HEK293T (cell line): ENCODE measurements at places on chromosomes 13 and 19.

DNA sequence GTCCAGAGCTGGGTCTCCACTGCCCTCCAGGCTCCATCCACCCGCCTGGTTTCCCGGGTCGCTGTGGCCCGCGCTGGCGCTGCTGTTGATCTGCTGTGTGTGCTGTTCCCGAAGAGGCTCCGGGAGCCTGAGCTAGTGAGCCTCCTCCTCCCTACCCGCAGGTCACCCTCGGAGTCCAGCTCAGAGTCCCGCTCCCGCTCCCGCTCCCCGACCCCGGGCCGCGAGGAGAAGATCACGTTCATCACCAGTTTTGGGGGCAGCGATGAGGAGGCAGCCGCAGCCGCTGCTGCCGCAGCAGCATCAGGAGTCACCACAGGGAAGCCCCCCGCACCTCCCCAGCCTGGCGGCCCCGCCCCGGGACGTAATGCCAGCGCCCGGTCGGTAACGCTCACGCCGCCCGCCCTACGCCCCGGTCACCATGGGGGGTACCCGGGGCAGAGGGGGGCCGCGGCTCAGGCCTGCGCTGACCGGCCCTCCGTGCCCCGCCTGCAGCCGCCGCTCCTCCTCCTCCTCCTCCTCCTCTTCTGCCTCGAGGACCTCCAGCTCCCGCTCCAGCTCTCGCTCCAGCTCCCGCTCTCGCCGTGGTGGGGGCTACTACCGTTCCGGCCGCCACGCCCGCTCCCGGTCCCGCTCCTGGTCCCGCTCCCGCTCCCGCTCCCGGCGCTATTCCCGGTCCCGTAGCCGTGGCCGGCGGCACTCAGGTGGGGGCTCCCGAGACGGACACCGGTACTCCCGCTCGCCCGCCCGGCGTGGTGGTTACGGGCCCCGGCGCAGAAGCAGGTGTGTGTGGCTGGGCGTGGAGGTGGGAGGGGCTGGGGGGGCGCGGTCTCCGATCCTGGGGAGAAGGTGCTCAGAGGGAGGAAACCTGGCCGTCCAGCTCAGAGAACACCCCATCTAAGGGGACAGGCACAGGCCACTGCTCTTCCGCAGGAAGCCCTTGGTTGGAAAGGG is 12.2 kb downstream of the ZNF296 start:
- no peak for DNase-seq

DNA sequence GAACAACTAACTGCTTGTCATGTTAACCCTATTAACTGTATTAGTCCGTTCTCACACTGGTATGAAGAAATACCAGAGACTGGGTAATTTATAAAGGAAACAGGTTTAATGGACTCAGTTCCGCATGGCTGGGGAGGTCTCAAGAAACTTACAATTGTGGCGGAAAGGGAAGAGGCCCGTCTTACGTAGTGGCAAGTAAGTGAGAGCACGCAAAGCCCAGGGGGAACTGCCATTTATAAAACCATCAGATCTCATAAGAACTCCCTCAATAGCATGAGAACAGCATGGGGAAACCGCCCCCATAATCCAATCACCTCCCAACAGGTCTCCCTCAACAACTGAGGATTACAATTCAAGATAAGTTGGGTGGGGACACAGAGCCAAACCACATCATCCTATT is 34.7 kb downstream of the PHF11 start:
- no peak for DNase-seq

DNA sequence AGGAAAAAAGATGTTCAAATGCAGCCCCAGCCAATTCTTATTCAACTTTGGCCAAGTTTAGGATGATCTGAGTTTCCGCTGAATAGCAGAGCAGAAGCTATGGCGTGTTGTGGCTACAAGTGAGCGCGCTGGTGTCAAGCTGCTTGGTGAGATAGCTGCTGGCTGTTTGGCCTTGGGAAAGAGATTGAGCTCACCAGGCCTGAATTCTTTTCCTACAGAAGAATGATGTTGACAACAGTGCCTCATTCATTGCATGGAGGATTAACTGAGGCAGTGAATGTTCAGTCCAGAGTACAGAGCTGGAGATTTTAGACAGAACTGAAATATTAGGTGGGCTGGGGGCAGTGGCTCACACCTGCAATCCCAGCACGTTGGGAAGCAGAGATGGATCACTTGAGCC is 31.5 kb upstream of the MAP3K10 start:
- DNase-seq = no peak

DNA sequence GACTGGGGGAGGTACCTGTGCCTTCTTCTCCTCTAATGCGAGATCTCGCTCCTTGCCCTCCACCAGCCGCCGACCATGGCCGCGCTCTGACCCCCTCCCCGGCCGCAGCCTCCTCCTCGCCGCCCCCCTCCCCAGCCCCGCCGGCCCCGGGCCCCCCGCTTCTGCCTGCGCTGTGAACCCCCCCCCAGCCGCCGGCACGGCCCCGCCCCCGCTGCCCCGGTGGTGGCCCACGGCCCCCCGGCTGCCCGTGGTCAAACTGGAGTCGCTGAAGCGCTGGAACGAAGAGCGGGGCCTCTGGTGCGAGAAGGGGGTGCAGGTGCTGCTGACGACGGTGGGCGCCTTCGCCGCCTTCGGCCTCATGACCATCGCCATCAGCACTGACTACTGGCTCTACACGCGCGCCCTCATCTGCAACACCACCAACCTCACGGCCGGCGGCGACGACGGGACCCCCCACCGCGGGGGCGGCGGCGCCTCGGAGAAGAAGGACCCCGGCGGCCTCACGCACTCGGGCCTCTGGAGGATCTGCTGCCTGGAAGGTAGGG is at the start of gene CACNG8:
TSS of gene CACNG8 (plus strand) at position 51 of the 545 bp plus-strand sequence.
- DNase-seq = no peak

DNA sequence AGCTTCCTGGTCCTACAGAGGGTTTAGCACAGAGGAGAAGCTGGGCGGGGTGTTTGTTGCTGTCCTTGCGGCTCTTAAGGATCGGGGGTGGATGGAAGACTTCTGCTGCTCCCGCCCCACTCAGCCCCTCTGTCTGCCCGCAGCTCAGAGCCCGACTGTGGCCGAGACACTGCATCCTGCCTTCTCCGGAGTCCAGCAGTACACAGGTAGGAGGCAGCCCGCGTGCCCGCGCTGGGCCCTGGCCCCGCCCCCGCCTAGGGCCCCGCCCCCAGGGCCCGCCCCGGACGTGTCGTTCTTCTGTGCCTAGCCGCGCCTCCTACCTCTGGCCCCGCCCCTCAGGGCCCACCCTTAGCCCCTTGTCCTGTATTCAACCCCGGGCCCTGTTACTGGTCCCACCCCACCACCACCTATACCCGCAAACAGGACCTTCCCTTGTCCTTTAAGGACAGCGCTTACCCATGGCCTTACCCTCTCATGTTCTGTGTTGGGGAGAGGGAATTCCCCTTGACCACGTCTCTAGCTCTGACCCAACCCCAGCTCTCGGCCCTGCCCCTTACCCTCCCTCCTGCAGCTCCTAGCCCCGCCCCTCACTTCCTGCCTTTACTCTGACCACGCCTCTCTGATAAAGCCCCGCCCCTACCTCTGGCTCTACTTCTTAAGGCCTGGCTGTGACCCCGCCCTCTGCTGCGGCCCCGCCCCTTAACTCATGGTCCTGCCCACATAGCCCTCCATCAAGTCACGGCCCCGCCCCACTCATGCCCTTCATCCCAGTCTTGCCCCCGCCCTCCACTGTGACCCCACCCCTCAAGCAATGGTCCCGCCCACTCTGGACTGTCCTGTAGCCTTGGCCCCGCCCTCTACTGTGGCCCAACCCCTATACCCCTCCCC is 60.5 kb downstream of the CELF5 start:
- peak; percentile 94 for DNase-seq

GRCh38 chr19:33110137-33110910 is 21.6 kb upstream of the WDR88 start:
- no peak for DNase-seq

- no peak for DNase-seq
These were observed 1.2 kb upstream of the GNG8 start for GRCh38 chr19:46637224-46637623.

DNA sequence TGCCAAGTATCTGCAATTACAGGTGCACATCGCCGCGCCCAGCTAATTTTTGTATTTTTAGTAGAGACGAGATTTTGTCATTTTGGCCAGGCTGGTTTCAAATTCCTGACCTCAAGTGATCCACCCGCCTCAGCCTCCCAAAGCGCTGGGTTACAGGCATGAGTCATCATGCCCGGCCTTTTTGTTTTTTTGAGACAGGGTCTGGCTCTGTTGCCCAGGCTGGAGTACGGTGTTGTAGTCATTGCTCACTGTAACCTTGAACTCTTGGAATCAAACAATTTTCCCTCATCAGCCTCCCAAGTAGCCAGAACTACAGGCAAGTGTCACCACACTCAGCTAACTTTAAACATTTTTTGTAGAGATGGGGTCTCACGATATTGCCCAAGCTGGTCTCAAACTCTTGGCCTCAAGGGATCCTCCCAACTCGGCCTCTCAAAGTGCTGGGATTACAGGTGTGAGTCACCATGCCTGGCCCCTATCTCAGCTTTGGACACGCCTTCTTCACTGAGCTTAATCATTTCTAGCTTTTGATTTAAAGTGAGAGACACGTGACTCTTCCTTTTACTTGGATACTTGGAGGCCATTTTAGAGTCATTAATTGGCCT is 4.0 kb upstream of the IRGC start:
- DNase-seq = no peak

GRCh38 chr13:80030491-80030890 is 310.4 kb downstream of the SPRY2 start:
- no peak for DNase-seq

DNA sequence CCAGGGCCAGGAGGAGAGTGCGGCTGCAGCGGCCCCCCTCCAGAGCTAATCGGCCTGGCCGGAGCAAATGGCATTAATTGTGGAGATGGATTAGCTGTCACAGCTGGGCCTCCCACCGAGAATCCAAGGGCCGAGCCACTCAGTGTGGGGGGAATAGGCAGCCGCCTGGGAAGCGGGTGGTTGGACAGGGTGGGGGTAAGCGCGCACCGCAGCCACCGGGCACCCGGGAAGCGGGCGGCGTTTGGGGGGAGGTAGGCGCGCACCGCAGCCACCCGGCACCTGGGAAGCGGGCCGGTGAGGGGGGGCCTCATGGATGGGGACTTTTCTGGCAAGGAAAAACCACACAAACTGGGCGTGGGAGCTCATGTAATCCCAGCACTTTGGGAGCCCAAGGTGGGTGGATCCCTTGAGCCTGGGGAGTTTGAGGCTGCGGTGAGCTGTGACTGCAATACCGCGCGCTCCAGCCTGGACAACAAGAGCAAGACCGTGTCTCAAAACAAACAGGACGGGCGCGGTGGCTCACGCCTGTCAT is 9.7 kb downstream of the R3HDM4 start:
- DNase-seq = no peak

DNA sequence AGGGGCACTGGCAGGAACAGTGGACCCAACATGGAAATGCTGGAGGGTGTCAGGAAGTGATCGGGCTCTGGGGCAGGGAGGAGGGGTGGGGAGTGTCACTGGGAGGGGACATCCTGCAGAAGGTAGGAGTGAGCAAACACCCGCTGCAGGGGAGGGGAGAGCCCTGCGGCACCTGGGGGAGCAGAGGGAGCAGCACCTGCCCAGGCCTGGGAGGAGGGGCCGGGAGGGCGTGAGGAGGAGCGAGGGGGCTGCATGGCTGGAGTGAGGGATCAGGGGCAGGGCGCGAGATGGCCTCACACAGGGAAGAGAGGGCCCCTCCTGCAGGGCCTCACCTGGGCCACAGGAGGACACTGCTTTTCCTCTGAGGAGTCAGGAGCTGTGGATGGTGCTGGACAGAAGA is 4.1 kb downstream of the KLK2 start:
- DNase-seq = no peak

DNA sequence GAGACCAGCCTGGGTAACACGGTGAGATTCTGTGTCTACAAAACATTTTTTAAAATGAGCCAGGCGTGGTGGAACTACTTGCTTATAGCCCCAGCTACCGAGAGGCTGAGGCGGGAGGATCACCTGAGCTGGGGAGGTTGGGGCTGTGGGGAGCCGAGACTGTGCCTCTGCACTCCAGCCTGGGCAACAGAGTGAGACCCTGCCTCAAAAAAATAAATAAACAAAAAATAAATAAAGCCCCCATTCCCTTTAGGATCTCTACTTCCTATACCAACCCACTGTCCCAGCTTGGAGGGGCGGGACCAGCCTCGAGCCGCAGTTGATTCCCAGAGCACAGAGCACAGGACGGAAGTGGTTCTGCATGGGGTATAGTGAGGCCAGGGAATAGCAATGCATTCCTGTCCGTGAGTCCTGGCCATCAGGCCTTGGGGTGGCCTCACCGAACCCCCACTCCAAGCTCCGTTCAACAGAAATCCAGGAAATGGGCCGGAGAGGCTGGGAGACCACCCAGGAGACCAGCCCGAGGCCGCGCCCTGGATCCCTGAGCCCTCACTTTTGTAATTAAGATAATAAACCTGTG is 4.9 kb upstream of the PTBP1 start:
- no peak for DNase-seq

DNA sequence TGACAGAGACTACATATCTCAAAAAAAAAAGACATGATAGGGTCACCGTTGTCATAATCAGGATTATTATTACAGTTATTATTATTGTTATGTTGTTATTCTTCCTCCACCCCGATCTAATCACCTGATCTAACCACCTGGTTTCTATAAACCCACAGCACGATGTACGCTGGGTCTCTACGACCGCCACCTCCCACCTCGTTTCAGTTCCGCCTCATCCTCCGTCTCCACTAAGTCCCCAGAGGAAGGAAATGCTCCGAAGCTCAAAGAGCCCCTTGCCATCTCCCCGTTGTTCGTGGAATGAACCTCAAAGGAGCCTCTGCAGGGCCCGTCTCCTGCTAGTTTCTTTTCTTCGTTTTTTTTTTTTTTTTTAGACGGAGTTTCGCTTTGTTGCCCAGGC is 15.9 kb upstream of the MEIS3 start:
- no peak for DNase-seq

- DNase-seq = no peak
These were observed 68.8 kb upstream of the MCF2L start for GRCh38 chr13:112900226-112900600.

DNA sequence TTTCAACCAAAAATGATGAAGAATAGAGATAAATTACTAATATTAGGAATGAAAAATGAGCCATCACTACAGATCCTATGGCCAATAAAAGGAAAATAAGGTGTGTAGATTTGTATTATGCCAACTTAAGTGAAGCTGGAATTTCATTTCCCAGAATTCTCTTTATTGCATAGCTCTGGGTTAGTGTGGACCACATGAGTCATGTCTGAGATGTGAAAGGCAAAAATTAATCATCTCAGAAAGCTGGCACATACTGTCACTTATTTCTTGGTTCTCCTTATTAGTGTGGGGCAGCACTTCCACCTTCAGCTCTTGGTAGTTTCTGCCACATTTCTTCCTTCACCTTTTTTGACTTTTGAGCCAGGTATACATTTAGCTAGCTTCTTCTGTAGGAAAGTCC is 82.6 kb downstream of the KATNAL1 start:
- DNase-seq = no peak

- no peak for DNase-seq
These were observed 1417.1 kb upstream of the ATXN8OS start for GRCh38 chr13:68690567-68690966.

DNA sequence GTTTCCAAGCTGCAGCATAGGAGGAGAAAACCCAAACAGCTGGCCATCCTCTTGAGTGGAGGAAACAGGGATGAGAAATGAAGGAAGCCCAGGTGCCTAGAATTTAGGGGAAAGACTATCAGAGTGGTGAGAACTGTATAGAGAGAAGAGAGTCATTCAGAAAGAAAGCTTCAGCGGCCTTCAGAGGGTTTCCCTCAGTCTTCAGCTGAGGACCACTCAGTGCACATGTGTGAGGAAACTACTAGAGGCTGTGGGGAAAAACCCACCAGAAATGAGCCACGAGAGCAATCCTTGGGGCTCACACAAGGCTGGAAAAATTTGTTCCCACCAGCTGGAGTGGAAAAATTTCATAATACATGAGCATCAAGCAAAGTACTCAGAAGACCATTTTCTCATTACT is 35.2 kb upstream of the CPB2 start:
- DNase-seq = no peak
